ENCODE measurements at places on chromosomes 7 and 10.

DNA sequence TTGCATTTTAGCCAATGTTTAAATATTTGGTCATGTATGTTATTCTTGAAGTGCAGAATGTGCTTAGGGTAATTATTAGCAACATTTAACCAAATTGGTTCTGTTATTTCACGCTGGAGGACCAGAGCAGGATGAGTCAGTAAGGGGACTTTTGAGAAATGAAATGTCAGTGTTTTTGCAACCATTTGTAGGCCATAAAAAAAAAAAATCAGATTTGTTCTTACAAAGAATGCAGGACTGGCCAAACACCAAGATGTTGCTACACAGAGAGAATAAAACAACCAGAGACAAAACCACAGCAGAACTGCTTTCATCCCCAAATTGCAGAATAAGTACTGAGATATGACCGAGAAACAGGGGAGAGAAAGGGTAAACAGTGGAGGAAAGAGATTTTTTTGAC, 62.1 kb downstream of the TPST1 start:
- no peak for DNase-seq

DNA sequence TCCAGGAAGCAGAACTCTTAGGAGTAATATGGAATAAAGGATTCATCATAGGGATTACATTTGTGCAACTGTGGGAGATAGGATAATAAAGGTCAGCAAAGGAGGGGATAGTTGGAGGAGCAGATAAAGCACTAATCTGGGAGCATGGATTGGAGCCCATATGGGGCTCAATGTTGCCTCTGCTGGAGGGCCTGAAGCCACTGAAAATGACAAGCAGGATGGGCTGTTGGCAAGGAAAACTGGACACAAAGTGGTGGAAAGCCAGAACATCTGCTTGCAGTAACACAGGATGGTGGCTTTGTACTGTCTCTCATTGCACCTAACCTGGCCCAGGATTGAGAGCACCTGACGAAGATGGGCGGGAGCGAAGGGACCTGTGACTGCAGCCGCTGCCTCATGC, 15.0 kb upstream of the COMMD3 start:
- no peak for DNase-seq

DNA sequence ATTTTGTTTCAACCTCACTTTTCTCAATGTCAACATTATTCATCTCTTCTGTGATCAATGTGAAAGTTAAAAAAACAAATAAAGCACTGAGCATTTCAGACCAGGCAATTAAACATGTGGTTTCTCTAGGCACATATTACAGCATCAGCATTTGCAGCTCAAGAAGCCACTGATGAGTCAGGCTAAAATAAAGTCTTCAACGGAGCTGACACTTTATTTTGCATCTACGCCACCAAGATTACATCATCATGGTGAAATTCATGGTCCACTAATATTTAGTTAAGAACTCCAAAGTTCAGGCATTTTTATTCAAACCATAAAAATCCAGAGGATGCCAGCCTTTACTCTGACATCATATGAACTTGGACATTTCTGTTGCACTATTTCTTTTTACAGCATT, 33.0 kb downstream of the MAGI2 start:
- no peak for DNase-seq

DNA sequence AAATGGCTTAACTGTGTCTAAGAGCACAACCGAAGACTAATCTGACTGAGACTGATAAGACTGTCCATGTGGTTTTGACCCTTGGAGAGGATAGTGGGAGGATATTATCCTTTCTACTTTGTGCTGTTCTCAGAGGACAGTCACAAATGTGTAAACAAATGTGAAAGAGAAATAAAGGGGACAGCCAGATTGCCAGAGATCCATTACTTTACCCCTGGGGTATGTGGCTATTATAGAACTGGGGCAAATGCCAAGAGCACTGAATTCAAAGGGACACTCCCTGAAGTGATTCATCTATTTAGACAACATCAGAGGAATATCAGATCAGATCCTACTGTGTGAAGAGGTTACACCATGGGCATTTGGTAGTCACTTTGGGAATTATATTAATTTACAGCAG, 154.7 kb downstream of the RNLS start:
- DNase-seq, result no peak

- peak; percentile 44 for DNase-seq
These were observed 164.8 kb downstream of the DNAJB6 start for GRCh38 chr7:157501581-157501980.

- no peak for DNase-seq
These were observed at the start of gene SP8 for GRCh38 chr7:20786779-20787659. TSS of gene SP8 (minus strand) at chr7:20786886. CDS start at chr7:20786798, 88 bp downstream.

DNA sequence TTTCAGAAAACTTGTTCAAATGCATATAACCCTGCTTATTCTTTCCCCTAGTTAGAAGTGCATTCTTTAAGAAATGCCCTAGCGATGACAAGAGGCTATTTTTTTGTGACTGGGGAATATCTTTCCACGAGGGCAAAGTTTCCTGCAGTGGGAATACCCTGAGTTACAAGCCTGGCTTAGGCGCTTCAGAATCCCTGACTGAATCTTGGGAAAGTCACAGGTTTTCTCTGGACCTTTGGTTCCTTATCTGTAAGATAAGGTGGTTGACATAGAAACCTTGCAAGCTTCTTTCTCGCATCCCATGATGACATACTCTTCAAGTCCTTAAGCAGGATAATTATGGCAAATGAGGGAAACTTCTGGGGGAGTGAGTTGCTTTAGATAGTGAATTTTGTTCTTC, 80.5 kb upstream of the FZD8 start:
- no peak for DNase-seq

DNA sequence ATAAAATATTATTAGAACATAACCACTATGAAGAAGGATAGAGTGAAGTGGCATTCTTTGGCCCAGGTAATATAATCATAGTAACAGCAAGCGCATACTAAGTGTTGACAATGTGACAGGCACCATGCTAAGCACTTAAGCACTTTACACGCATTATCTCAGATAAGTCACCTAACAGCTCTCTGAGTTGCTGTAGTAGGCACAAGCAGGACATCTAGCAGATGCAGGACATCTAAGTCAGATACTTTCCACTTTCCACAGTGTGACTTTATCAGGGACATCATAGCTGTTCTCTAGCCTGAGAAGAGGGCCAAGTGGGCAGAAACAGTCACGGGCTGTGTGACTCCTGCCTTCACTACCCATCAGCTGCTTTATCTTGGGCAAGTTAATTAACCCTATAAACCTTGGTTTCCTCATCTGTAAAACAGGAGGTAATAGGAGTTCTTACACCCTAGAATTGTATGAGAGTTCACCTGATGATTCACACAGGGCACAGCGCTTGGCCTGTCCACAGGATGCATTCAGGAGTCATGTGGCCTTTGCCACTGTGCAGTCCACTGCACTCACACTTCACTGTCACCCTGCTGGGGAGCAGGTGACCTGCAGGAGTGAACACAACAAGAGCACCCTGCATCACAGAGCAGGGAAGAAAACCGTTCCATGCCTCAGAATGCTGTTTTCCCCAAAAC, 12.5 kb downstream of the LIPA start:
- DNase-seq, result no peak

DNA sequence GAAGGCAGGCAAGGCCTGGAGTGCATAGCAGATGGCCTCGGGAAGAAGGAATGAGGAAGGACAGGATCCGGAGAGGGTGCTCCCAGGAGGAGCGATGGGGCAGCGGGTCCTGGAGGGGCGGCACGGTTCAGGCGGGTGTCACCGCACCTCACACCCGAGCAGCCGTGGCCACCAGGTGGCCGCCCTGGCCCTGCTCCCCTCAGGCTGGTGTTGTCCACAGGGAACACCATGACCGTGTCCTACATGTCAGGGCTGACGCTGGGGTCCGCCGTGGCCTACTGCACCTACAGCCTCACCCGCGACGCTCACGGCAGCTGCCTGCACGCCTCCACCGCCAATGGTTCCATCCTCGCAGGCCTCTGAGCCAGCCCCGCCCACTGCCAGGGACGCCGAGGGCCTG, 19.8 kb downstream of the SLC29A4 start:
- no peak for DNase-seq

Data from T-helper 22 cell (primary cell).